Activated B cell treated with CpG ODN at 0.5 μM for 24 hours (primary cell): ENCODE measurements at places on chromosomes 2 and 18.

- no peak for DNase-seq
These were observed 187.8 kb upstream of the BOD1L2 start for GRCh38 chr18:56959120-56959519.

DNA sequence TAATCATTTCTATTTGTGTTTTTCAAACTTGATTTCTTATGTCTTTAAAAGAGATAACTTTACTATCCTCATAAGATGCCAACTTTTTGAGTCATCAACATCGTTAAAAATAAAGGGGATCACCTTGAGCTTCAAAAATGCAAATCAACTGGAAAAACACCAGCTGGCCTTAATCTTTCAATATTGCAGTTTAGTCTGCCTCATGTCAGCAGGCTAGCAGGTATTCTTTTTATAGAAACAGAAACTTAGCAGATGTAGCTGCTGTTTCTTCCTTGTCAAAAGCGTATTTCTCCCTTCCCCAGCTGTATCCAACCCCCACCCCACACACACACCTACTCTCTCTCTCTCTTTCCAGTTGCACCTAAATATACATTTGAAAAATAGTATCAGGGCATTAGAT, 154.1 kb upstream of the ZNF804A start:
- DNase-seq, result no peak

GRCh38 chr2:95379371-95379831, 23.1 kb upstream of the FAHD2A start:
- no peak for DNase-seq

DNA sequence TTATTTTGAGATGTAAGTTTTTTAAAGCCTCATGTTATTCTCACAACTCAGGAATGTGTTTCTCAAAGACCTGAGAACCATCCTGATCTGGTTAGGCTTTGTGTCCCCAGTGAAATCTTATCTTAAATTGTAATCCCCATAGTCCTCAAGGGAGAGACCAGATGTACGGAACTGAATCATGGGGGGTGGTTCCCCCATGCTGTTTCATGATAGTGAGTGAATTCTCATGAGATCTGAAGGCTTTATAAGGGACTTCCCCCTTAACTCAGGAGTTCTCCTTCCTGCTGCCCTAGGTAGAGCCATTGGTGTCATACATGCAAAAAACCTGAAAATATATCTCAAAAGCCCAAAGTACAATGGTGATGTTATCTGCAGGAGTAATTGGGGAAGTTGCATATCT, 836.7 kb downstream of the CBLN2 start:
- no peak for DNase-seq

- no peak for DNase-seq
These were observed 126.2 kb downstream of the TMEM18 start for GRCh38 chr2:550860-551567.
